ENCODE measurements at places on chromosomes 6 and 20.

DNA sequence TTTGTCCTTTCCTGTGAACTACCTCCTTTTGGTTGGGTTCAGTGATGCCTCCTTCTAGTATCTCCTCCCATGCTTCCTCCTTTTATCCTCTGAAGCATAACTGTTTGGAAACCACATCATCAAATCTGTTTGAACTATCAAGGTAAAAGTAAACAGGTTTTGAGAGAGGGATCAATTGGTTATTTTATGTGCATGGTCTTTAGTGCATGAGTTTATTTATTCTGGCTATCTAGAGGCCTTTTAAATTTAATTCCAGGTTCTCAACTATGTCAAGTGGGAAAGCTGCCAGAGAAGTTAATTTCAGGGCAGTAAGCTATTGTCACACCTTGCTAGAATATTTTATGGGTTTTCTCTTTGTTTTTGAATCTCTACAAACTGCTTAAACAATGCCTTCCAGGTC is 54.1 kb downstream of the WASF1 start:
- DNase-seq: no peak

GRCh38 chr6:137413482-137413881 is 80.7 kb downstream of the OLIG3 start:
- DNase-seq: no peak

GRCh38 chr6:106469882-106470281 is 109.4 kb downstream of the CRYBG1 start:
- DNase-seq: no peak

DNA sequence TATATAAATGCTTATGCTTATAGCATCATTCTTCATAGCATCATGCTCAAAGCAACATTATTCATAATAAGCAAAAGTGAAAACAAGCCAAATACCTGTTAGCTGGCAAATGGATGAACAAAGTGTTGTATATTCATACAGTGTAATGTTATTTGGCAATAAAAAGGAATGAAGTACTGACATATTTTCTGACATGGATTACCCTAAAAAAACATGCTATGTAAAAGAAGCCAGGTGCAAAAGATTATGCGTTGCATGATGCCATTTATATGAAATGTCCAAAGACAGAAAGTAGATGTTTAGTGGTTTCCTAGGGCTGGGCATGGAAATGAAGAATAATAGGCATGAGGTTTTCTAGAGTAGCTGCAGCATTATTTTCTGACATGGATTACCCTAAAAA is 77.1 kb downstream of the GFRA4 start:
- DNase-seq: no peak

GRCh38 chr6:164095056-164095455 is 680.5 kb downstream of the QKI start:
- no peak for DNase-seq

GRCh38 chr6:79157961-79158644 is 76.4 kb downstream of the HMGN3 start:
- no peak for DNase-seq

GRCh38 chr20:38110525-38111178 is 54.4 kb downstream of the TGM2 start:
- no peak for DNase-seq

All from H1 (cell line).